ENCODE measurements at places on chromosomes 2 and 18. TPM values are rescaled to one million over a fixed set of nuclear protein-coding genes. Genes with fewer than 3 reads are reported as not detected.

Gene TOGARAM2
- total RNA-seq: 0.13 TPM

GRCh38 chr2:38557981-38558380 is 44.7 kb downstream of the HNRNPLL start:
- no peak for DNase-seq

- DNase-seq: peak; percentile 86
Measured at GRCh38 chr18:9825571-9826073, 60.2 kb upstream of the TXNDC2 start.

Gene LYG2
- total RNA-seq: not detected

DNA sequence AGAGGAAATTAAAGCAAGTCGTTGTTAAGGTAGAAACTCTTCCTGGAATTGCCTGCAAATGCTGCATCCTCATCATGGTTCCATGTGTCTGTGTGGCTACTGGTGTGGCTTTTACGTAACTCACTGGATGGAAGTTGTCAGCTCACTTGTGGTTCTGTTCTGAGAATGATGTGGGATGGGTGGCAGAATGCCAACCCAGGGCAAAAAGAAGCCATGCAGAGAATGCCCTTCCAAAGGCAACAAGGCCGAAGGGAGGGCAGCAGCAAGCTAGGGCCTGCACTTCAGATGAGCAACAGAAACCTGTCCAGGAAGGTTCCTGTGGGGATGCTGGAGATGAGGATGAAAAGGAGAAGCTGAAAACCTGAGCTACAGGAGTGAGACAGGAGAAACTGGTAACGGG is 10.4 kb upstream of the NAPG start:
- no peak for DNase-seq

Gene MALT1
- total RNA-seq: 21.2 TPM

DNA sequence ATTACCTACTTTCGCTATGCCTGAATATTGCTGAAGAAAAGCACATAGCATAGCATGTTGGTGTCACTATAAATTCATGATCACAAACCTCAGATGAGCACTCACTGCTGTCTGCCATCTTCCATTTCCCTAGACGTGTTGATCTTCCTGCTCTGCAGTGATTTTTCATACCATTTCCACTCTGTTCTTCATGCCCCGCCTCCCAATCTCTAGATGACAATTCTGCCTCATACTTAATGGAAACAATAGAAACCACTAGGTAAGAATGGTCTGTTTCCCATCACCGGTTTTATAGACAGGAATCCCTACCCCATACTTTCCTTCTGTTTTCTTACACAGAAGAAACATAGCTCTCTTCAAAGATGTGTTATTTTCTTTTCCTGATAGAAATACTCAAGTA is 63.8 kb downstream of the PIK3C3 start:
- DNase-seq: no peak

DNA sequence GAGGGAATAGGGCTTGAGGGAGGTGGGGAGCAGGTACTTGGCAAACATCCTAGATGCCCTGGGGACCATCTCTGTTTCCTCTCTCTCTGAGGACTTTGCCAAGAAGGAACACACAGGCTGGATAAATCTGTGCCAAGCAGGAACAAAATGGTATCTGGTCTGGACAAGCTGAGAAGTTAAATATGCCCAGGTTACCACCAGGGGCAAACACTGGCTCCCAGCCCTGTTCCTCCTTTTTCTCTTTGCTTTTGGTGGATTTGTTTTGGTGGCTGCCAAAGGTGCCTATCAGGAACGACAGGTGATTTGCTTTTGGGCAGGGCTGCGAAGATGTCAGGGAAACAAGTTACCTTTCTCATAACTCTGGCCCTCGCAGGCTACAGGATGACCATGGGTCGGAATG is 227.5 kb upstream of the SMAD2 start:
- DNase-seq: no peak

GRCh38 chr2:232365621-232366321 is 12.8 kb upstream of the ALPP start:
- DNase-seq: no peak

DNA sequence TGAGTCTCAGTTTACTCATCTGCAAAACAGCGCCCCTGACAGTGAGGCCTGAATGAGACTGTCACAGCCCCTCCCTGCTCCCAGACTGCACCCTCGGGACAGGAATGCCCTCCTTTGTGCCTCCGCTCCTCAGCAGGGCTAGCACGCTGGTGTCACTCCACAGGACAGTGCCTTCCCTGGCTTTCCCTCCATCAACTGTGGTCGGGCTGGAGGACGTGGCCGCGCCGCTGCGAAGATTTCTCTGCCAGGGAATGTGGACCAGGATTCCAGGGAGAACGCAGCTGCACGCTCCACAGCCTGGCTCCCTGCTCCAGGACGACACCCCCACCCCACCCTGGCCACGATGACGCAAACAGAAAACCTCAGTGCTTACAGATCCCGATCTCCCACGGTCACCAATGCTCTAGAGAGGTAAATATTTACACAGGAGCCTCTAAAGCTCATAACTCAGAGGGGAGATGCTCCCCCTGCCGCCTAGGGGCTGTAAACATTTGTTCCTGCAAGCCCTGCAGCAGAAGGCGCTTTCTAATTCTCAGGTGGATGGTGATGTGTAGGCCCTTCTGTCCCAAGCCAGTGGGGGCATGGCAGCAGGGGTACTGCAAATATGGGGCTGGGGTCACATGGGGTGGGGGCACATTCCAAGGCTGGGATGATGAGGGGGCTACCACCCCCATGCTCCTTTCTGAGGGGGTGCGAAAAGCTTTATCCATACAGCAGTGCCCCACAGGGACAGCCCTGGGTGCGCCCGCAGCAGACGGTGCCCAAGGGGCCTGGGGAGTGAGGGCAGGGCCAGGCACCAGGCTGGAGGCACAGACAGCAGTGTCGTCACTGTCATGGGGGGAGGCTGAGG is 12.4 kb downstream of the HS6ST1 start:
- no peak for DNase-seq

Gene TSPYL6
- total RNA-seq: not detected

- DNase-seq: no peak
Measured at GRCh38 chr2:140584471-140584870, 1546.3 kb downstream of the LRP1B start.

Gene CHN1
- total RNA-seq: 9.9 TPM

GRCh38 chr18:52322307-52322706 is 17.7 kb upstream of the DCC start:
- DNase-seq: no peak

GRCh38 chr2:236449167-236449761 is 120.4 kb upstream of the ACKR3 start:
- DNase-seq: no peak

Gene GPR55
- total RNA-seq: not detected

GRCh38 chr2:99834426-99834825 is 308.0 kb downstream of the AFF3 start:
- no peak for DNase-seq

GRCh38 chr2:103232865-103233264 is 471.0 kb downstream of the TMEM182 start:
- DNase-seq: no peak

- DNase-seq: peak; percentile 48
Measured at GRCh38 chr2:101704046-101704466, 6.5 kb downstream of the MAP4K4 start.

- no peak for DNase-seq
Measured at GRCh38 chr2:118732432-118732831, 115.0 kb downstream of the EN1 start.

DNA sequence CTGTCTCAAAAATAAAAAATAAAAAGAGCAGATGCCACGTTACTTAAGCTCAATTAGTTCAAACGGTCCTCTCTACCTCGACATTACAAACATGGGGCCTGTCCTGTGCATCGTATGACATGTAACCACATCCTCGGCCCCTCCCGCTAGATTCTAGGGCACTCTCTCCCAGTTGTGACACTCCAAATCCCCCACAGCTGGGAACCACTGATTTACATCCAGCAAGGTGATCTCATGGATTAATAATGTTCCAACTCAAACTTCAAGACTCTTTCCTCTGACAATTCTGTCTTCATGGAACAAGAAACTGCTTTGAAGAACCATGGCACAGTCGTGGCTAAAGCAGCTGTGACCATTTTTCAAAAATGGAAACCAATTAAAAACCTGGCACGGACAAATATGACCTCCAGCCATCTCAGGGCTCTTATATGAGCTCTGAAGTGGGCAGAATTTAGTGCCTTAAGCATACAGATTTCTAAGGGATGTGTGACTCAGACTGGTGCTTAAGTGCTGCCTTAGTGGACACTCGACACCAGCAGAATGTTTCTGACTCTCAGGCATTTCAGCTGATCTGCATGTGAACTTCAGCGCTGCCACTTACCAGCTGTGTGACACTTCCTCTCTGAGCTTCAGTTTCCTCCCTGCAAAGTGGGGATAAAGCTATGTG is 31.7 kb upstream of the ASAP2 start:
- DNase-seq: peak; percentile 75

- no peak for DNase-seq
Measured at GRCh38 chr2:108565778-108566375, 31.6 kb downstream of the LIMS1 start.

- peak; percentile 49 for DNase-seq
Measured at GRCh38 chr2:174174741-174175140, 73.6 kb downstream of the OLA1 start.

- no peak for DNase-seq
Measured at GRCh38 chr2:146262606-146263005, 1582.2 kb upstream of the ACVR2A start.

DNA sequence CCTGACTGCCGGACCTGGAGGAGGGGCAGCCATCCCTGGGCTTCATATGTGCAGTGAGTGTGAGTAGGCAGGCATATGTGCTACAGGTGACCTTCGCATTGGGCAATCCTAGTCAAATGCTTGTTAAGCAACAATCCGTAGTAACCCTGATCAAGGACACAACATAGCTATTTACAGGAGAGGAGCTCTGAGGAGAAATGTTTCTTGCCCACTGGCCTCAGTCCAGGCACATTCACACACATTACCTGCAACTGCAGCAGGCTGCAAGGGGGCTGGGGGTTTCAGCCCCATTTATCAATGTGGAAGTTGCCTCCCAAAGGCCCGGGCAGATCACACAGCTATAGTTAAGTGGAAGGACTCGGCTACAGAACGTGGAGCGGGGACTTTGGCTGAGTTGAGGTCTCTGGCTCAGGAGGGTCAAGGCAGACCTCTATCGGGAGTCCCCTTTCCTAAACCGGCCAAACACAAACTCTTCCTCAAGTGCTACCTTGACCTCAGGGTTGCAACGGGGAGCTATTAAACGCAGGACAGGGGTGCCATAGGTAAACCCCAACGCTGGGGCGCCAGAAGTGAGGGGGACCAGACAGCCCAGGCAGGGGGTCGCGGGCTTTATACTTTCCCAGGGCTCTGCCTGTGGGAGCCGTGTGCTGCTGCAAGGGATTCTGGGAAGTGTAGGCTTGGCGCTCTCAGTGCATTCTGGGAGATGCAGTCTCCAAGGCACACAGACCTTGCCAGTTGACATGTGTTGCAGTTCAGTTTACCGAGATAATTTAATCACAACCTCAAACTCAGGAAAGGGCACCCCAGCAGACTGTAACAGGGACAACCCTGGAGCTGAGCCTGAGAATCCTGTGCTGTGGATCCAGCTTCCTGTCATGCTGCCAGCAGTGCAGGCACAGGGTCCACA is 9.4 kb downstream of the KHK start:
- DNase-seq: peak; percentile 59

Gene KCNS3
- total RNA-seq: 0.25 TPM

DNA sequence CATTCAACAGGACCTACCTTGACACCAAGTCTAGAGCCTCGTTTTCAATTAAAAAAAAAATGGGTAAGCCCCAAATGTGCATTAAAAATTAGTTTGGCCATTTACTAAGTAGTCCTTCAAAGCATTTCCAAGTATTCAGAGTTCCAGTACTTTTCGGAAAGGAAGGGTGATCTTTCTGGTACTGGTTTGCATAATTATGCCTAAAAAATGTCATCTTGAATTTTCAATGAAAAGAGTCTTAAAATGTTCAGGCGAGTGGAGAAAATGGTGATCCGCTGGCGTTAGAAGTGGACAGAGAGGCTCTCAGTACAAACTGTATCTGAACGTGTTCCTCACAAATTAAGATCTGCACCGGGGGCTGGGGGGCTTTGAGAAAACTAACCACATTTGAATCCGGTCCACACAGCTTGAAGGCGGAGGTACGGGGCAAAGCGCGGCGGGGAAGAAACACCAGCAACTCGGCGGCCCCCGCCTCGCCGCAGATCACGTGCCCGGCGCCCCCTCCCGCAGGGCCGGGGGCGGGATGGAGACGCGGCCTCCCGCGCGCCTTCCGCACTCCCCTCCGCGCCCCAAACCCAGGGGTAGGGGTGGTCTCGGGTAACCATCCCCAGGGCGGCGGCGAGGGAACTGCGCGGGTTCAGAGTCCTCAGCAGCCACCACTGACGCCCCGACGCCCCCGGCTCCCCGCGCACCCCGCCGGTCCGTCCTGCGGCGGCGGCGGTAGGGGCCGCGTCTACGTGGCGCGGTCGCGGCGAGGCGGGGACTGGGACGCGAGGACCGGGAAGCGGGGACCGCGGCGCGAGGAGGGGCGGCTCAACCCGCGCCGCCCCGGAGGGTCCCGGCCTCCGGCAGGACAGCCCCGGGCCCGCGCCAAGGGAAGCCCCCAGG is 564 bp downstream of the LPIN2 start:
- DNase-seq: peak; percentile 59

DNA sequence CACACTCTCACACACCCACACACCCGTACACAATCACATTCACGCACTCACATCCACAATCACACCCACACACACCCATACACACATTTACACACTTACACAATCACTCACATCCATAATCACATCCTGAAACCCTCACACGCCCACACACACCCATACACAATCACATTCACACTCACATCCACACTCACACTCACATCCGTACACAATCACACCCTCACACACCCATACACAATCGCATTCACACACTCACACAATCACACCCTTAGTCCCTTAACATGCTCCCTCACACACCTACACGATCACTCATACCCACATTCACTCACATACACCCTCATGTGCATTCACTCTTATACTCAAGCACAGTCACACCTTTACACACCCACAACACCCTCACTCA is 105.8 kb downstream of the ITGB1BP1 start:
- DNase-seq: no peak

All from dermis microvascular lymphatic vessel endothelial cell (primary cell).